HCEC 1CT (cell line): ENCODE measurements at places on chromosomes 2 and 18.

- DNase-seq: no peak
These were observed 240.9 kb downstream of the ICOS start for GRCh38 chr2:204177251-204177976.

- peak; percentile 89 for DNase-seq
These were observed 145.5 kb downstream of the LRATD1 start for GRCh38 chr2:14778015-14778414.

DNA sequence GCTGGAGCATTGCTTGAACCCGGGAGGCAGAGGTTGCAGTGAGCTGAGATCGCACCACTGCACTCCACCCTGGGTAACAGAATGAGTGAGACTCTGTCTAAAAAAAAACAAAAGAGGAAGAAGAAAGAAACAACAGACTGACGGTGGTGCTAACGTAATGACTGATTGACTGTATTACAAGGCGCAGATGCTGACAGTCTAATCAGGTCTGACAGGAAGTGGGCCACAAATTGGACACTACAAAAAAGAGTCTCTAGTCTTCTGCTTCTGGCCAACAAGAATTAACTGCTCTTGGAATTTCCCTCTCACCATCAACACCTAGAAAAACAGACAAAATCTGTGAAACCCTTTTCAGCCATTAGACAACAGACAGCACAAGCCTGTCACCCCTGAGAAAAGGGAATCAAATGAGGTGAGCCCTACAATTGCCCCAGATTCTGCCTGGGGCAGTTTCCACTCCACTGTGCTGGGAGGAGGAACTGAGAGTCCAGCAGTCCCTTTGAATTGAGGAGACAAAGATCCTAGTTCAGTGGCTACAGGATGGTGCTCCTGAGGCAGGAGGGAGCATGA lies 43.3 kb downstream of the SNED1 start:
- no peak for DNase-seq

- DNase-seq: peak; percentile 95
These were observed 87.0 kb downstream of the ALPK2 start for GRCh38 chr18:58541789-58542425.

- DNase-seq: no peak
These were observed 131.5 kb downstream of the NCK2 start for GRCh38 chr2:105876191-105876590.

- DNase-seq: no peak
These were observed 51.7 kb downstream of the AGAP1 start for GRCh38 chr2:235545339-235546150.

DNA sequence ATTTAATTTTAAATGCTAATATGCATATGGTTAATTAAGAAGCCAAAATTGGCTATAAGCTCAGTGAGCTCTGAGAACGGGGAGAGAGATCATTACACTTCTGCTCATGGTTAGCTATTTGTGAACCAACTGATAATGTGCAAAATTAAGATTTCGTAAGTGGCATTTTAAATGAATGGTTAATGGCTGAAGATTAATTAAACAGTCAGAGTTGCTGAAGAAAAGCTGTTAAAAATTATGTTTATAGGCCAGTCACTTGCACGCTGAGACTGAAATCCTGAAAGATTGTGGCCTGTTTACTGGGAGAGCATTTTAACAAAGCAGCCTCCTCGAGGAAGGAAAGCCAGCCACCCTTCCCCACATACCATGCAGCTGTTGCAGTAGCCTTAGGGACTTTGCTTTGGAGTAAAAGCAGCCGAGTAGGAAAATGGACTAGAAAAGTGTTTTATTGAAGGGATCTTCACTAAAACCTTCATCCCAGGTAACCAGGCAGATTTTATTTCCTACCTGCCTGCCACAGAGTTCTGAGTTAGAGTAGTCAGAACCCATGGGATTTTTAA lies 218.8 kb upstream of the NRP2 start:
- no peak for DNase-seq

DNA sequence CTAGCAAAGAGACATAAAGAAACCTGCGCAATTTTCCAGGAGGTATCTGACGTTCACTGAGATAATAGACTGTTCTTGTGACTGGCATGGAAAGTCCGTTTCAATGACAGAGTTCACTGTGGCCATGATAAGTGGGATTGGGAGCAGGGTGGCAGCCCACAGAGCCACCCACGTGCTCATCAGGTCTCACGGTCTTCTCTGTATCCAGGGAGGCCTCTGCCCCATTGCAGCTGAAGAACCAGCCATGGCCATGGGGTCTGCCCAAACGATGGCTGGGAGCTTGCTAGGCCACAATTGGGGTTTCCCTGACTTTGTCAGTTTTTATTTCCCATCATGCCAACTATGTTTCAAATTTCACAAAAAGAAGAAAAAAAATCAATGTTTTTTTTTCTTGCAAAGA lies 57.2 kb downstream of the PDCL3 start:
- DNase-seq: no peak

GRCh38 chr2:195818526-195818925 lies 161.5 kb downstream of the SLC39A10 start:
- DNase-seq: peak; percentile 81

DNA sequence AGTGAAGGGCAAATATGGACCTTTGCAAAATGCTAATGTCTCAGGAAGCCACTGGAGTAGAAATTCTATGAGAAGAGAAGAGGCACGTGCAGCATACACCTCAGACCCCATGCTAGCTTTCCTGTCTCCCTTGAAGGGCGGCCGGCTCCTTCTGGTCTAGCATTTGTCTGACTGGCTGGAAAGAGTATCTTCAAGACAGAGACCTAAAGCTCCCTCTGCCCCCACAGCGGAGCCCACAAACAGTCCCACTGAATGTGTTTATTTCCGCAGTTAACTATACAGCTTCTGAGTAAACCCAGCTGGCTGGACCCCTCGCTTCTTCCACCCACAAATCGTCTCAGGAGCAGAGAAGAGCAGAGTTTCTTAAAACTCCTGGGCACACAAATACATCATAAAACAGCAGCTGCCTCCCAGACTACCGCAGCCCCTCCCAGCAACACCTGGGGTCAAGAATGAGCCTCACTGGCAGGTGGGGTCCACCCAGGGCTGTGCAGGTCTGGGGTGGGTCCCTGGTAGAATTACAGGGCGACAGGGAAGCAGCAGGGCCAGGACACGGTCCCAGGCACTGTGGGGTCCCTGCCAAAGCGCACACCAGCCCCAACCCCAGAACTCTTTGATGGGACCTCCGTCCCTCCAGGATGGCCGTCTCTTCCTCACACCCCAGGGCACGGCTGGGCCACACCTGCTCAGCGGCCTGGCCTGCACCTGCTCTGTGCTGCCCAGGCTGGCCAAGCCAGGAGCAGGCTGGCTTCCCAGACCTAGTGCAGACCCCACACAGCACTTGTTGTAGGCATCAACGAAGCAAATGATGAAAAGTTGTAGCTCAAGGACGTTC lies 103.8 kb downstream of the PXDN start:
- no peak for DNase-seq

DNA sequence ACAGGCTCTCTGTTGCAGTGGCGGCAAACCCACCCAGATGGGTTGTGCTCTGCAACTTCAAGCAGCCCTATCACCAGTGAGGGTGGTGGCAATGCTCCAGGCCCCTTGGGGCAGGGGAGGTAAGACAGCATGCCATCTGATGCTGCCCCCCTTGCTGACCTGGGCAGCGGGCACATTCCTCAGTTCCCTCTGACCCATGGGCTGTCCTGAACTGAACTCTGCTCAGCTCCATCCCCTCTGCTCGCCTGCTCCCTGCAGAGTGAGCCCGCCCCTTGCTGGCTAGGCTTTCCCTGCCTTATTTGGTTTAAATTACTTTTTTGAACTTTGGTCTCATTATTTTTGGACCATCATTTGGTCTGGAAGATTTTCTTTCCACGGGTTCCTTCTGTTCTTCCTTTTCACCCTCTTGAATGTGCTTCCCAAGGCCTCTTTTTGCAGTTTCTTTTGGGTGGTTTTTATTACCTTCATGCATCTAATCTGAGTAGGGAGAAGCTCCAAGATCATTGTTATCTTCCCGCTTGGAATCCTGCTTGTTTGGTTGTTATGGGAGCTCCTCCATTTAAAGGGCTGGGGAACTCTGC lies 565.4 kb downstream of the TNS1 start:
- DNase-seq: no peak

GRCh38 chr2:153145470-153145978 lies 333.0 kb downstream of the RPRM start:
- DNase-seq: no peak

DNA sequence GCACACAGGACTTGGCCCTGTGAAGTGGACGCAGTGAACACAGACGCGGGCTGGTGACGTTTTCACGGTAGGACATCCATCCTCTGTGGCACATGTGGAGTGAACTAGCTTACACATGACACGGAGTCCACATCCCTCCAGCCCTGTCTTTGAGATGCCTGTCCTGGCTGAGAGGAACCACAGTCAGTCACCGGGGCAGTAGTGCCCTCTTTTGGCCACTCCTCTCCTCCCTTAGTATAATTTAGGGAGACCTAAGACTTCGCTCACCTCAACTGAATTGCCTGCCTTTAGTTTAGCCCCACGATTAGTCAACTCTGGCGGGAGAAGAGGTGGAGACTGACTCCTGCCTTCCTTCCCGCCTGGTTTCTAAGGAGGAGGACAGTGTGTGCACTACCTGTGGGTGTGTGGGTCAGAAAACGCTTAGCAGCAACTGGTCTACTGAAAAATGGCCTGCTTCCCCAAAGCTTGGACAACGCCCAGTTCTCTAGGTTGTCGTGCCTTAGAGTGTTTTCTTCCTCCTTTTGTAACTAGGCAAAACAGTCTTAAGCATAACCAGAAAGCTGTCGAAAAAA lies 70.6 kb downstream of the MBP start:
- DNase-seq: no peak

GRCh38 chr2:69012310-69013141 lies 453 bp upstream of the ANTXR1 start:
- DNase-seq: peak; percentile 70

DNA sequence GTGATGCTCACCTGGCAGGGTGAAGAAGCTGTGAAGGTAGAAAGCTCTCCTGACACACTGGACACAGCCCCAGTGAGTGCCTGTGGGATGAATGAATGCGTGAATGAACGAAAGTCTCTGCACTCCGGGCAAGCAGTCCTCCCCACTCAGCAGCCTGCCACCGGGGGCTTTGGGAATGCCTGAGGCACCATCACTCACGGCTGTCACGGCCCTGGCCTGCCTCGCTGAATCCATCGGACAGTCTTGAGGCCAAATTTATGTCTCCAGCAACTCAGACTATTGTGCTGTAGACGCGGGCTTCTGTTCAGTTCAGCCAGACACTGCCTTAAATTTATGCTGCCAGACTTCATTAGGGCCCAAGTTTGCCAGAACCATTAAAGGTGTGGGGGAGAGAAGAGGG lies 62.9 kb upstream of the TEX51 start:
- DNase-seq: no peak

GRCh38 chr2:187354661-187355060 lies 93.4 kb downstream of the CALCRL start:
- DNase-seq: no peak

- DNase-seq: no peak
These were observed 67.3 kb upstream of the MAL start for GRCh38 chr2:94958245-94958644.

GRCh38 chr2:196459539-196459938 lies 180.0 kb upstream of the CCDC150 start:
- no peak for DNase-seq

GRCh38 chr2:218261423-218262236 lies 815 bp downstream of the GPBAR1 start:
- DNase-seq: no peak

DNA sequence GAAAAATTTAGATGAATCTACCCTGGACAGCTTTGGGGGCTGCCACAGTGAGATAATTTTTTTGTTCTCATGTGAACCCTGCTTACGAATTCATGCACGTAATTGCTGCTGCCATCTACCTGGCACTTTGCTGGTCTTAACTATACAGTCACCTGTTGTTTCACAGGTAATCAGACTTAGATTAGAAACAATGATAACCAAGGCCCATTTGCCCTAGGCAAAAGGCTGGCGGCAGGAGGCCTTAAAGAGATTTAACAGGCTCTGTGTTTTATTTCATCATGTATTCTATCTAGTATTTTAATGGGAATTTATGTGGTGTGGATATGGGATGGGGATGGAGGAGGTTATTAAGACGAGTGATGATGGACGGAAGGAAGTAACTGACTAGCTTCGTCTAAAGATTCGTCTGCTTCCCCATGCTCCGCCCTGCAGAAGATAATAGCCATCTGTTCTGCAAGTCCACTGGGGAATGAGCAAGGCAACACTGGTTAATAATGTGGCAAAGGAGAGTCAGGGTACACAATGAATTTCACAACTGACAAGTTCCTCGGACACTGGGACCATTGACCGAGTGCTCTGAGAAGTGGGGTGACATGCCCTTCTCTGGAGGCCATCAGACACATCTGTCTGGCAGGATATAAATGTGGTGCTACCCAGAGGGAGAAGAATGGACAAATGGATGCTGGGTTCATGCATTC lies 291.8 kb upstream of the TNP1 start:
- no peak for DNase-seq

DNA sequence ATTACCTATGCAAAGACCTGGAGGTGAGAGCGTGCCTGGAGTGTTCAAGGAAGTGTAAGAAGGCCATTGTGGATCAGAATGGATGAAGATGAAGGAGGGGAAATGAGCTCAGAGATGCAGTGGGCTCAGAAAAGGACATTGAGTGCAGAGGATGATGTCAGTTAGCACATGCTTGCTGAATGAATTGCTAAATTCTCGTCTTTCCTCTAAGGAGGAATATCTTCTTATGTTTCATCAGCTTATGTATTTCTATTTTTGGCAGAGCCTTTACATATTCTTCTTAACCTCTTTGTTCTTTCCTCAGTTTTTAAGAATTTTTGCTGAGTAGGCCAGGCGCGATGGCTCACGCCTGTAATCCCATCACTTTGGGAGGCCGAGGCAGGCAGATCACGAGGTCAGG lies 30.9 kb downstream of the FAM171B start:
- DNase-seq: no peak

DNA sequence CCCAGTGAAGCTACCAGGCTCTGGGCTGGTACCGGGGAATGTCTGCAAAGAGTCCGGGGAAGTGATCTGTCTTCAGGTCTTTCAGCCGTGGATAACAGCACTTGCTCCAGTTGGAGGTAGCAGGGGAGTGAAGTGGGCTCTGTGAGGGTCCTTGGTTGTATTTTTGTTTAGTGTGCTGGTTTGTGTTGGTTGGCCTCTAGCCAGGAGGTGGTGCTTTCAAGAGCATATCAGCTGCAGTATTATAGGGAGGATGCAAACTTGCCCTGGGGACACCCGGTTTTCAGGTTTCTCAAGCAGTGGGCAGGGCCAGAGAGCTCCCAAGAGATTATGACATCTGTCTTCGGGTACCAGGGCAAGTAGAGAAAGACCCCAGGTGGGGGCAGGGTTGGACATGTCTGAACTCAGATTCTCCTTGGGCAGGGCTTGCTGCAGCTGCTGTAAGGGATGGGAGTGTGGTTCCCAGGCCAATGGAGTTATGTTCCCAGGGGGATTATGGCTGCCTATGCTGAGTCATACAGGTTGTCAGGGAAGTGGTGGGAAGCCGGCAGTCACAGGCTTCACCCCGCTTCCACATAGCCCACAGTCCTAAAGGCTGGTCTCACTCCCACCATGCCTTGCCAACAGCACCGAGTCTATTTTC lies 34.4 kb downstream of the ACAA2 start:
- DNase-seq: no peak

GRCh38 chr2:228224410-228224809 lies 42.9 kb upstream of the SPHKAP start:
- peak; percentile 36 for DNase-seq
